ENCODE measurements at places on chromosomes 2 and 18.
A peak's percentile ranks its signal among the peaks of the same experiment; 100 is the strongest.

DNA sequence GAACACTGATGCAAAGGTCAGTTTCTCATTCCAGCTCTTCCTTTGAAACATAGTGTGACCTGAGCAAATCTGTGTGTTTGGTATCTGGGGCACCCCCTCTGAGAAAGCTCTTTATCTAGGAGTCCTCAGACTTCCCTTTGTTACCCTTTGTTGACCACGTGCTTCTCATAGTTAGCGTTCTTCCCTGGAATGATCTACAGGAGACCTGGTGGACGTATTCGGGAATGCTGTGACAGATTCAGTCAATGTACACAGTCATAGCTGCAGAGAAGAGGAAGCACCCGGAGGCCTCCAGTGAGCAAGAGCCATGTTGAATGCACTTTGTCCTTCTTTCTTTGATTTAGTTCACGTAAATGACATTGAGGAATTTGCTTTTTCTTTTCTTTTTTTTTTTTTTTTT, 10.7 kb upstream of the CHMP1B start:
- no peak for DNase-seq

DNA sequence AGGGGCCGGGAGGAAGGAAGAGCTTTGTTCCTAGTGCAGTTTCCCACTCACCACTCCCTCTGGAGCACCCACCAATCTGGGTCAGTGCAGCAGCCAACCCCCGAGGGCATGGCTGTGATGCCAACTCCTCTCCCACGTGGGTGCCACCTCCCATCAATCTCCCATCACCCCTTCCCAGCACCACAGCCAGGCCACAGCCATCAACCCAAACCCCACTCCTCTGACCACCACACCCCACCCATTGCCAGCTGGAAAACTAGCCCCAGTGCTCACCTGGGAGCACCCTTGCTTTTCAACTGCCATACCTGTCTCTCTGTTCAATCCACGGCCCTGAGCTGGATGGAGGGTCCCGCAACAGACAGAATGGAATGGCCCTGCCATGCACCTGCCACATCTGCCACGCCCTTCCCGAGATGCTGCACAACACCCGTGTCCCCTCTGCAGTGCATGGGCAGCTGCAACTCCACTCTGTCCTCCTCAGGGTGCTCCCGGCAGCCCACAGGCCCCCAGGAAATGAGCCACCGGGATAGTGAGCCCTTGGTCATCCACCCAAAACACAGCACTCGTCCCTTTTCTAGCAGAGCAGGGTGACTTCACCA, 112.4 kb upstream of the ID2 start:
- no peak for DNase-seq

- no peak for DNase-seq
Measured at GRCh38 chr2:172179045-172179701, 76.5 kb upstream of the DLX2 start.

- DNase-seq: peak; percentile 21
Measured at GRCh38 chr2:210072922-210073509, 70.6 kb downstream of the RPE start.

DNA sequence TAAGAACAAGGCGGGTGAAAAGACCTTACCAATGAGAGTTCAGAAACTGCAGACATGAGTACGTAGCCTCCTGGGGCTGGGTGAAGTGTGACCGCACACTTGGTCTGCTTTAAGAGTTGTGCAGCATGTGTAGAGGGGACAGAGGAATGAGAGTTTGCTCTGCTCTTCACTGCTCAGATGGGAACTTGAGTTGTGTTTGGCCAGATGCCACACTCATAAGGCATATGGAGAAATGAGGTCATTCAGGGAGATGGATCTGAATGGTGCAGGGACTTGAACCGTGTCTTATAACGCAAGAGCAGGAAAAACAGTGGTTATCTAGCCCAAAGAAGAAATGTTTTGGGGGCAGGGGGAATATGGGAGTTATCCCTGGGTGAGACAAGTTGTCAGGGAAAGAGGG, 273.8 kb upstream of the LYPD1 start:
- DNase-seq: no peak

DNA sequence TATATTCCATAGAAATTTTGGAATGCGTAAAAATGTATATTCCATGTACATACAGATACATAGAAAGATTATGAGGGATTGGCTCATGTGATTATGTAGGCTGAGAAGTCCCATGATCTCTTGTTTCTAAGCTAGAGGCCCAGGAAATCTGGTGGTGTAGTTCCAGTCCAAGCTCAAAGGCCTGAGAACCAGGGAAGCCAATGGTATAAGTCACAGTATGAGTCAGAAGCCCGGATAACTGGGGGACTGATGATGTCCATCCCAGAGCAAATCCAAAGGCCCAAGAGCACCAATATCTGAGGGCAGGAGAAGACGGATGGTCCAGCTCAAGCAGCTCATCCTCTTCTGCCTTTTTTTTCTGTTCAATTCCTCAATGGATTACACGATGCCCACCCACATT, 385.0 kb upstream of the KLHL29 start:
- DNase-seq: no peak

- no peak for DNase-seq
Measured at GRCh38 chr2:231452799-231453508, 11.3 kb downstream of the NCL start.

DNA sequence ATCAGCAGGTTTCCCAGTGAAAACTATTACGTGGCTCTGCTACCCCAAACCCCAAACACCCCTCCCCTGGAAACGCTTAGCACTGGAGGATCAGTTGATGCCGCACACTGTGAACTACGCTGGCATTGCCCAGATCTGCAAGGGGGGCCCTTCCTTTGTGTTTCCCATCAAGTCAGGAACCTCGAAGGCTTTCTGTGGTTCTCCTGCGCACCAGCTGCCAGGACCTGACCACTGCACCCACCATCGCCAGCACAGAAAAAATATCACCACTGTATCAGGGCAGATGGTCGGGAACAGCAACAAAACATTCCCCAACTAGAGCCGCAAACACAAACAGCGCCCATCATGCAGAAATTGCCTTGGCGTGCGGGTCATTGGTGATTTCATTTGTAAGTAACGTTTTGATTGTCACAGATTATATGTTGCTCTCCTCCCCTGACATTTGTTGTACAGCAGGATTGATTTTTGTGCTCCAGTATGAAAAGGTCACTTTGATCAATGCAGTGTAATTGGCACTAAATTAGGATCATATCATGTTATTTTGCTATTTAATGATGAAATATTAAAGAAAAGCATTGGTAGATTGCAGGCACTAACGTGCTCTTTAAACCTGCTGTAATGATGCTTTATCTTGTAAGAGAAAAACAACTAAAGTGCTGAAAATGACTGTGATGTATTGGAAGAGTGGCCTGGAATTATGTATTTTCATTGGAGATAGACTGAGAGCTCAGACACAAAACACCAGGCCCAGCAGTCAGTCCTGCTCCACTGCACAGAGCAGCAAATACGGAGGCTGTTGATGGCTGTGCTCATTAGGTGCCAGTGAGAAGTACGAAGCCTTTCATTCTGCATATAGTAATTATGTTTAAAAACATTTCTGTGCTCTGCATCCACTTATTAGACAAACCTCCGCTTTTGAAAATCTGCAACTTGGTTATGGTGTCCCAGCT, 833.2 kb upstream of the SALL3 start:
- DNase-seq: no peak
